ENCODE measurements at places on chromosomes 2 and 18.

- DNase-seq: no peak
These were observed 82.7 kb upstream of the SLC35G4 start for GRCh38 chr18:11526675-11527074.

GRCh38 chr2:120503793-120504571 lies 158.0 kb downstream of the INHBB start:
- no peak for DNase-seq

DNA sequence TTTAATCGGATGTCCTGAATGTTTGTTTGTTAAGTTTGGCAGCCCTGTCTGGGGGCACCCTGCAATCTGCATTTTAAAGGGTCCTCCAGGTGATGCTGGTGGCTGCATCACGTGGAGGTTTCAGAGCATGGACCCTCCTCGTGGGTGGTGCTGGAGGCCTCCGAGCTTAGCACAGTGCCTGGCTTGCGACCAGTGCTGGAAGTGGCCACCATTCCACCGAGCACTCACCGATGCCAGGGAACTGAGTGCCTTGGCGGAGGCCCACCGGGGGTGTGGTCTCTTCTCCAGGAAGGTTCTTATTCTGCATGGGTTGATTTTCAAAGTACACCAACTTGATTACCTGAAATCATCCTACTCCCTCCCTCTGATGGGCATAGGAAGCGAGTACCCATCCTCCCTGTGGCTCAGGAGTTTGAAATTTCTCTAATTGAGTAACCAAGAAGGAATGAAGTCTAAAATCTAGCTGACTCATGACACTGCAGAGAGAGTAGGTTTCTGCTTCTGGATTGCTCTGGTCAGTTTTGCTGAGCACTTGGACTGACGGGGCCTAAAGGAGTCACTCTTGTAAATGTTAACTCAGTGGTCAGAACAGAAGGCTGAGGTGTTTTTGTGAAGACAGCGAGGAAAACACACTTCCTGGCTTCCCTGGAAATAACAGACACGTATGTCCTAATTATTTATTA lies 58.1 kb upstream of the SLC66A3 start:
- no peak for DNase-seq

DNA sequence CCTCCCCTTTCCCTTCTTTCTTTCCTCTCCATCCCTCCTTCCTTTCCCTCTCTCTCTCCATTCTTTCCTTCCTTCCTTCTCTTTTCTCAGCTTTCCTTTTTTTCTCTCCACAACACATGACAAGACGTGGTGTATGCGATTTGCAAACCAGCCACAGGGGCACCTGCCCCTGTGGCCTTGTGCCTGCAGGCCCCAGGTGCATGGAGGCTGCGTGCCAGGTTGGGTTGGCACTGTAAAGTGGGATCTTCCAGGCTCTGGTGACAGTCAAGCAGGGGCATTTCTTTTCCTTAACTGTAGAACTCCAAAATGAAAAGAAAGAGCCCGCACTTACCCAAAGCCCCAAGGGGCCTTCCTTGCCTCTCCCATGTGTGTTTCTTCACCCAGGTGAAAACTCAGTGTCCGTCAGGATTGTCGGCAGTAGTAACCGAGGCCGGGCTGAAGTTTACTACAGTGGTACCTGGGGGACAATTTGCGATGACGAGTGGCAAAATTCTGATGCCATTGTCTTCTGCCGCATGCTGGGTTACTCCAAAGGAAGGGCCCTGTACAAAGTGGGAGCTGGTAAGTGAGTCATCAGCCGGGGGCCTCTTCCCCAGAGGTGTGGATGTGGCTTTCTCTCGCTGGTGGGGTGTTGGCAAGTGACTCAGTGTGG lies 50.9 kb downstream of the MARCO start:
- DNase-seq: no peak

DNA sequence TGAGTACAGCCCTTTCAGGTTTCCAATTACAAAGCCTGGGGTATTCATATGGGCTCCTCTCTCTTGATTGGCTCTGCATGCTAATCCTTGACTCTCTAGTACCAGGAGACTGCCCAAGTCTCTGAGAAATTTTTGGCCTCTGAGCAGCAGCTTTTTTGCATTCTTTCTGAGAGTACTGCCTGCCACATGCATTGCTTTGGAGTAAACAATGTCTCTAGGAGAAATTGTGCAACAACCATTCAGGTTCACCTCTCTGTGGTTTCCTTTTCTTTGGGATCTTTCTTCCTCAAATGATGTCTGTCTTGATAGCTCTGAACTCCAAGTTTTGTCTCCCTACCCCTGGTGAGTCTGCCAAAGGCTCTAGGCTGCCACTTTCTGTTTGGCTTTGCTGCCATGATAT lies 115.8 kb upstream of the SETBP1 start:
- no peak for DNase-seq

- no peak for DNase-seq
These were observed 62.7 kb upstream of the NT5C1B start for GRCh38 chr2:18651842-18652774.

DNA sequence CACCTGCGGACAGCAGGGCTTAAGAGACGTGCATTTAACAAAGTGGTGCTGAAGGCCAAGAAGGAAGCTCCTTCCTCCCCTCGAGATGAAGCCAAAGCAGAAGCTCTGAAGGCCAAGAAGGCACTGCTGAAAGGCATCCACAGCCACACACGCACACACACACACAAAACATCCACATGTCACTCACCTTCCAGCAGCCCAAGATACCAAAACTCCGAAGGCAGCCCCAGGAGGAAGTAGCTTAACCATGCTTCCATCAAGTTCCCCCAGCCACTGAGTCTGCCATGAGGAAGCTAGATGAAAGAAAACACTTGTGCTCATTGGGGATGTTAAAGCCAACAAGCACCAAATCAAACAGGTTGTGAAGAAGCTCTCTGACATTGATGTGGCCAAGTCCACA lies 175.7 kb upstream of the POU3F3 start:
- no peak for DNase-seq

DNA sequence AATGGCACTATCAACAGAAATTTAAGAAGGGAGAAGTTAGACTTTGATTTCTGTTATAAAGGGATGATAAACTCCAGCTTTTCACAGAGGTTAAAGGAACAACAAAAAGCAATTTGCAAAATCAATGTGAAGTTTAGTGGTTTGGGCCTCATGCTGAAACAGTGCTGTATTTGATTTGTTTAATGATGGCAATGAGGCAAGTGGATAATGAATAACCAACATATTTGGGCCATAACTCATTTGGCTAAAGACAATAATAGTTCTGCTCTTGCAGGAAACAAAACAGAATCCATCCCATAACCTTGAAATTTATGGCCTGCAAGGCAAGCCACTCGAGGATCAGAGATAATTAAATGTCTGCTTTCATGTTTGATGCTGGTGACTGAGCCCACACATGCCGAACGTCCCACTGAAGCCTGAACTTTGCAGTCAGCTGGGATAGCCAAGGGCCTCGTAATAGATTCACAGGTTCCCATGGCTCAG lies 56.5 kb downstream of the TPGS2 start:
- DNase-seq: no peak

DNA sequence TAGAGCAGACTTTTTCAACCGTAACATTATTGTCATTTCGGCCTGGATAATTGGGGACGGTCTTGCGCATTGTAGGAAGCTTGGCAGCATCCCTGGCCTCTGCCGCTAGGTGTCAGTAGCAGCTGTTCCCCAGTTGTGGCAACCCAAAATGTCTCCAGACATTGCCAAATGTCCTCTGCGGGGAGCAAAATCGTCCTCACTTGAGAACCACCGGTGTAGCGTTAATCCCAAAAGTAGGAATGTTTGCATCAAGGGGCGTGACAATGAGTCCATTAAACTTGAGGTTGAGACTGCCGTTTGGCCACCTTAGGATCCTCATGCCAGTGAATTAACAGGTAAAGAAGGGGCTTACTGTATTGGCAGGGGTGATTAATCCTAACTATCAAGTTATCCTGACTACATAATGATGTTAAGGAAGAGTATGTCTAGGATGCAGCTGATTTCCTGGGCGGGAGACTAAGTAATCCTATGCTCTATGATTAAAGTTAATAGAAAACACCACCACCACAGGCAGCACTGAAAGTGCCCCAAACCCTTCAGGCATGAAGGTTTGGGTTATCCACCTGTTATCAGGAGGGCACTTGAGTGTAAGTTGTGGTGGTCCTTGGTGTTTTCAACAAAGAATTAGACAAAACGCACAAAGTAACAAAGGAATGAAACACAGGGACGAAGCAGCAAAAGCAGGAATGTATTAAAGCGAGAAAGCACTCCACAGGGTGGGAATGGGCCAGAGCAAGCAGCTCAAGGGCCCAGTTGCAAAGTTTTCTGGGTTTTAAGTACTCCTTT lies 4.9 kb upstream of the ZC3H8 start:
- peak; percentile 87 for DNase-seq

GRCh38 chr2:6800553-6800952 lies 65.2 kb downstream of the CMPK2 start:
- no peak for DNase-seq

- DNase-seq: no peak
These were observed 284.7 kb upstream of the RAB12 start for GRCh38 chr18:8324343-8325065.

DNA sequence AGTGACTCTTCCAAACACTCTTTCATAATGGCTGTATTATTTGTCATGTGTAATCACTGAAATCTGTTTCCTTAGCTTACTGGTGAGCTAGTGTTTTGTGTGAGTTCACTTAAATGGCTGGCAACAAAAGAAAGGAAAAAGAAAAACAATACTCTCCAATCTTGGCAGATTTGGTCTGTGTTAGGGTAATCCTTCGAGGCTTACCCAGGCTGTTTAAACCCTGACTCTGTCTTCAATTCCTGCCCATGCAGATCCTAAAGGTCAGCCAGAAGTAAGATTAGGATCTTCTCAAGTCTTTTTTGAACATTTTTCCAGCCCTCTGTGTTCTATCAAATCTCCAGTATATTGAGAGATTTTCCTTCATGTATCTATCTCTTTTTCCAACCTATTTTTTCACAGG lies 85.3 kb downstream of the CCDC178 start:
- no peak for DNase-seq

DNA sequence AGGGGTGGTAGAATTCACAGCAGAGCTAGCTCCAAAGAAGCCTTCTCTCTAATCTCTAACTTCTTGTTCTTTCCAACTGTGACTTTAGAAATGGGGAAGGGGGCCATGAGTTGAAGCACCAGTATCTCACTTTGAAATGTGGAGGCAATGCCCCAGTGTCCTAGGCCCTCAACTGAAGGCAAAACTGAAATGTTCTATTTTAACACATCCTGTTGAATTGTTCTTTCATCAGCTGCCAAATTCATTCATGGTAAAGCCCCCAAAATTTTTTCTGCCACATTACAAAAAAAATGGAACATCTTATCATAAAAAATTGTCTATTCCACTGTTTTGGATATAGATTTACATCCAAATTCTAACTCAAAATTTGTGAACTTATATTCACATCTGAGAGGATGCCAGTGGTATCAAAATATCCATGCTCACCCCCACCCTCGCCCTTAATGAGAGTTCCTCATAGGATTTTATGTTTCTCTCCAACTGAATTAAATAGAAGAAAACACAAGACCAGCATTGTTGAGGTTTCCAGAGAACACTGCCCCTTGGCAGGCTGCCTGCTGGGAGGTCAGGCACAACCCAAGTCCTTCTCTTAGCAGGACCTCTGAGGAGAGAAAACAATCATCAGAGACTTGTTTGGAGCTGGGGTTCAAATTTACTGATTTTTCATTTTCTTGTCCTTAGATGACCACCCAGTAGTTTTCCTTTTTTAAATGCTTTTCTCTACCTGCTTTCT lies 147.4 kb upstream of the PGAP1 start:
- DNase-seq: no peak

DNA sequence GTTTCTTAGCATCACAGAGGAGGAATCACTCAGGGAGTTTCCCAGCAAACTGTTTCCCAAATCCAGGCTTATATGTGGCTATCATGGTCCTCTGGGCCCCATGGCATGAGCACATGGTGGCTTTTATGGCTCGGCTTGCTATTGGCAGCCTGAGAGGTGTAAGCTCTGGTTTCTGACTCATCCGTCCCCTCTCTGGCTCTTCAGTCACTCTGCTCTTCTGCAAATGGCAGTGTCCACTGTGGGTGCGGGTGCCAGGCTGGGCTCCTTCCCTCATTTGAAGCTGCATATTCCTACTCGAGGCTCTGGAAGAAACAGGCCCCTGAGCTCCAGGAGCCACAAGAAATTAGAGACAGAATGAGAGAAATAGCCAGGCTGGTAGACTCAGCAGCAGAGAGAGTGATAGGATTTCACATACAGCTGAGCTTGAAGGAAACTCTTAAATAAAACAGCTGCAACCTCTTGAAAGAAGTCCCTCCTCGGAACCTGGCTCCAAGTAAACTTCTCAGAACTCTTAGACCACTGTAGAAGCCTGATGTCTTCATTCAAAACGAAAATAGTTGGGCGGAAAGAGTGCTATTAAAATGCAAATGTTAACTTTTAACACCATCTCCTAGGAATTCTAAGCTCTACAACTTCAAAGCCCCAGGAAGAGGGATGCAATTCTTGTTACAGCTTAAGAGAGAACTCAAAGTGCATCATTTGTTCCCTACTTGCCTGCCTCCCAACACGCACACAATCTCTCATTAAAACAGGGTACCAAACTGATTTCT lies 212.6 kb upstream of the SP5 start:
- no peak for DNase-seq

GRCh38 chr2:233248999-233249398 lies 2.5 kb upstream of the ATG16L1 start:
- DNase-seq: no peak

DNA sequence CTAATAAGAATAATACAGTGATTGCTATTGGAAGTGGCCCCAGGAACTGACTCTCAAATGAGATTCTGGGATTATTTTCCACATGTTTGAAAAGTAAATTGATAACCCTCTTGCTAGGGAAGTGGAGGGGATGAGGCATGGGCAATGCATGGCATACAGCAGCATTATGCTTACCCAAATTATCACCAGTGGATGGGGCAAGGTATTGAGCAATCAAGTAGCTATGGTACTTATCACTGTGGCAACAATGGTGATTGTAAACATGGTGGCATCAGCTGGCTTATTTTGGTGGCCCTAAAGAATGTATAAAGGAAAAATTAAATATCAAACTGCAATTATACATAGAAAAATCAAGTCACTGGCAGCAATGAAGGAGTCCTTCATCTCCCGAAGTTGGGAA lies 155.1 kb downstream of the FIGN start:
- no peak for DNase-seq

DNA sequence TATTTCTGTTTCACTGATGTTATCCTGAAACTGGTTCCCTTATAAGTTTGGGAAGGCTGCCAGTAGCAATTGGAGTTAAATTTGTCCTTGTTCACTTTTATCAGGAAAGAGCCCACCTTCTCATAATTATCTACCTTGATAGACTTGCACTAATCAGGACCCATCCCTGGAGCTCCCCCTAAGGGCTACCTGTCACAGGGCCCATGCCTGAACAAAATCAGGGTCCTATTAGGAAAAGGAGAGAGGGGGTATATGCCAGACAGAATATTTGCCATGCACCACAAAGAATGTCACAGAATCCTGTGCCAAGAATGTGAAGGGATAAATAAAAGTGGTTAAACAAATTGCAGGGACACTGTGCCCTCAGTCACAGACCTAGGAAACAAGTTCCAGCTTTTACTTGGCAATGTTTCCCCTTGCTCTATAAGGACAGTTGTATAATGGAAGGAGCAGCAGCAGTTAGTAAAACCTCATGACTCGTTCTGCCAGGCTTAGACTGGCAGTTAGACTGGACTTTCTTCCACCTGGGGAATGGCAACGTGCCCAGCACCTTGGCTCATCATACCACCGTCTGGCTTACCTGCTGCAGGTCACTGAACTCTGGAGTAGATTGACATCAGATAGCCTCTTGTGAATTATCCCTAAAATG lies 32.3 kb upstream of the VWC2L start:
- DNase-seq: no peak
